Bladder microvascular endothelial cell (primary cell): ENCODE measurements at places on chromosomes 5 and 9. TPM values are rescaled to one million over a fixed set of nuclear protein-coding genes. Genes with fewer than 3 reads are reported as not detected.

The ANKRD31 gene
- under 0.01 TPM in 2 replicates for total RNA-seq

The NIPSNAP3A gene
- total RNA-seq, result 31.8 and 38.4 TPM in 2 replicates

The CTXN3 gene
- not detected in 2 replicates for total RNA-seq

The HMCN2 gene
- 0.19 and 0.32 TPM in 2 replicates for total RNA-seq

The RELL2 gene
- total RNA-seq, result 3.1 and 5.6 TPM in 2 replicates

The LECT2 gene
- total RNA-seq, result not detected in 2 replicates
